Stimulated activated CD4-positive, alpha-beta T cell treated with anti-CD3 and anti-CD28 coated beads, Interleukin-1b, Interleukin-23, amount 100 ng/mL, for 1 hour (primary cell): ENCODE measurements at places on chromosomes 1 and 21.

DNA sequence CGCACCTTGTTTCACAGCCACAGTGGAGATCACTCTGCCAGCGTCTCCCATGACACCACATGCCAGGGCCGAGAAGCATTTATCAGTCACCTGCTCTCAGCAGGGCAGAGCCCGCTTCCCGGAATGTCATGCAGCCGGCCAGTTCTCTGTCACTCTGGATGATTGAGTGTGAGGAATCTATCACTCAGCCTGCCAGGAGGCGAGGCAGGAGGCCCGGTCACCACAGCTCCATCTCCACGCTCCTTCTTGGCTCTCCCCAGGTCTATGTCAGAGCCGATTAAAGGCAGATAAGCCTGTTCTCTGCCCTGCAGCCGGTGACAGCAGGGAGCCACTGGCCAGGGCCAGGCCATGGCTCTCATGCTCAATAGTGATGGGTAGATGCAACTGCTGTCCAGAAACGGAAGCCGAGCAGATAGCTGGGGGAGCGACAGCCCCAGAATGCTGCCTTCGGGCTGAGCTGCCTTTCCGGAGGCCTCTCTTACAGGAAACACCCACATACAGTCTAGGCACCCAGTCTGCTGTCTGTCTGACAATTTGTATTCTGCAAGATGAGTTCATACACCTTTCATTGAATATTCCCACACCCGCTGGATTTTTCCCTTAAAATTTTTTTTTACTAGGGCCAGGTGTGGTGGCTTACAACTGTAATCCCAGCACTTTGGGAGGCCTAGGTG, 64.1 kb downstream of the ACTL8 start:
- no peak for DNase-seq

GRCh38 chr1:25516686-25517085, 26.7 kb upstream of the LDLRAP1 start:
- DNase-seq: no peak

GRCh38 chr21:34730756-34731445, 62.1 kb downstream of the CLIC6 start:
- DNase-seq: no peak

GRCh38 chr1:35692317-35692716, 26.4 kb downstream of the C1orf216 start:
- no peak for DNase-seq

- DNase-seq: no peak
These were observed 17.1 kb downstream of the MTOR start for GRCh38 chr1:11245248-11245647.

- no peak for DNase-seq
These were observed 16.9 kb upstream of the THRAP3 start for GRCh38 chr1:36207339-36207738.

DNA sequence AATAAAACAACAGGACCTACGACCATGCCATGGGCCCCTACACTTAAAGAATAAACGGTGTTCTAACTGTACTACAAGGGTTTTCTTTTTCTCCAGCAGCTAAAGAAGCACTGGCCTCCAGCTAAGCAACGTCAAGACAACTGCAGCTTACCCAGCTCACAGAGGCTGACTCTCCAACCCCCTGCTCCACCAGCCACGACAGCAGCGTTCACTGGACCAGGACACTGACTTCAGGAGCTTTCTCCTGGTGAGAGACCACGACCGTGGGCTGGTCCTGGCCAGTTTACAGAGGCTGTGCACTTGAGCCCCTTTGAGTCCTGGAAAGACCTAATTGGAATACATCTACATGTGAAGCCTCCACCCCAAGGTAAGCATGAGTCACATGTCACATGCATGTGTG, 39.4 kb downstream of the WNT9A start:
- no peak for DNase-seq

DNA sequence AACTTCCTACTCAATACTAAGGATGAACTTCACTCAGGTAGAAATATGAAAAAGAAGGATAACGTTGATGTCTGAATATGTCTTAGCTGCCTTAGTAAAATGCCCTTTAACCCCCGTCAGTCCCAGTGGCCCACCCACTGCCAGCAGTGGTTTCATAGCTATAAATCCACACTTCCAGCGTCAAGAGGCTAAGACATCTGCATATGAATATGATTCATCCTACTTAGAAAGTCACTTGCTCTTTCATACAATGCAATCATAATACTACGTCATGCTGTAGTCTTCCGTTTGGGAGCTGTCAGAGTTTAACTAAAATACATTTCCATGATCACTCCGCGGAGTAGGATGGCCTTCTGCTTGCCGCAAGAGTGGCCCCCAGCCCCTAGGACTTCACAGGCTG, 247.3 kb downstream of the SDCCAG8 start:
- no peak for DNase-seq

GRCh38 chr1:234863551-234863971, 253.6 kb upstream of the IRF2BP2 start:
- DNase-seq: no peak

- no peak for DNase-seq
These were observed 8.6 kb upstream of the SPSB1 start for GRCh38 chr1:9284061-9284460.

GRCh38 chr1:234973426-234974250, 155.0 kb downstream of the TOMM20 start:
- no peak for DNase-seq

- no peak for DNase-seq
These were observed 14.3 kb downstream of the SLC6A9 start for GRCh38 chr1:44016890-44017400.

DNA sequence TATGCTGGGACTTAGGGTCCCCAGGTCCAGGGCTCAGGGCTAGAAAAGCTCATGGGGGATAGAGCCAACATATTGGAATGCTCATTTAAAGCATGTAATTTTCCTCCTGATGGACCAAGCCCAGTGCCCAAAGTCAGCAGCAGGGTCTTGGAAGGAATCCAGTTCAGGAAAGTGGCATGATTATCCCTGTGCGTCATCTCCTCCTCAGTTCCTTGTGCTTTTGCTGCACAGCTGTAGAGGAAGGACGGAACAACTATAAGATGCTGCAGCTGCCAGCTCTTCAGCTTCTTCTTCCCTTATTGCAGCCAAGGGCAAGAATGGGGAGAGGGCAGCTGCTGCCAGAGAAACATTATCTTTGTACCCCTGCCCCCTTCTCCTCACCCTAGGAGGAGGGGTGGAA, 58.4 kb downstream of the OVGP1 start:
- DNase-seq: no peak

- DNase-seq: no peak
These were observed 4.8 kb downstream of the AGO3 start for GRCh38 chr1:35935442-35936388.

DNA sequence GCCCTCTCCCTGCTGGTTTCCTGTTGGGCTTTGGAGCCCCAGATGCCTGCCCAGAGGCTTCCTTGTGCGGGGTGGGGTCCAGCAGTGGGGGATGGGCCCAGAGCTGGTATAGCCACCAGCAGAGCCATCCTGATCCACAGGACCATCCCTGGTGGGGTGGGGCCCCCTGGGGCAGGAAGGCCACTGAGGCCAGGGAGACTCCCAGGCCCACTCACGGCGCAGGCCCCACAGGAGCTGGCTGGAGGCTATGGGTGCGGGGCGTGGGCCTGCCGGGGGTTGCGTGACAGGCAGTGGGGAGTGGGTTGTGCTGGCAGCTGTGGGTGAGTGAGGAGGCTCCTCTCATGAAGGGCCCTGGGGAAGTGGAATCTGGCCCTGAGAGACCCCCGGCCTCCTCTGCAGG, 5.7 kb downstream of the LRRC3 start:
- no peak for DNase-seq

DNA sequence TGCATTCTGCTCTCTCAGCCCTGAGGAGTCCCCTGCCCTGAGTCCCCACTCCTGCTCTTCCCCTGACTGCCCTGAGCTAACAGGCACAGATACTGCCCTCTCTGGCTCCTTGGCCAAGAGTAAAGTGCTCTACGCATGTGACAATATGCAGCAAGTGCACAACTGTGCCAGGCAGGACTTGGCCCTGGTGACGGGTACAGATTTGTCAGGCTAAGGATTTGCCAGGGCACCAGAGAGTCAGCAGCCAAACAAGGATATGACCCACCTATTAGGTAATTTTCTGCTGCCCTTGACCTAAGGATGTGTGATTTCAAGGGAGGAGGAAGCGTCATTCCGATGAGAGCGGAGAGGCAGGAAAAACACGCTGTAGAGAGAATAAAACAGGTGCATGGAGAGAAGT, 339.0 kb downstream of the PTPRU start:
- DNase-seq: no peak

DNA sequence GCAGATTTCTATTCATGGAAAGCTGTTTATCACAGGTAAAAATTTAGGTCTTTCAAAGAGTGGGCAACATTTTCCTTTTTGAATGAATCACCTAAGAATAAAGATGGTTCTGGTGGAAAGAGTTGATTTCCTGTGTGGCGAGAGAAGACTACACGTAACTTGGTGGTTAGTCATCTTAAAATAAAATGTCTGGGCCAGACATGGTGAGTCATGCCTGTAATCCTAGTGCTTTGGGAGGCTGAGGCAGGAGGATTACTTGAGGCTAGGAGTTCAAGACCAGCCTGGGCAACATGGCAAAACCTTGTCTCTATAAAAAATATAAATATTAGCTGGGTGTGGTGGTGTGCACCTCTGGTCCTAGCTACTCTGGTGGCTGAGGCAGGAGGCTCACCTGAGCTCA, 65.7 kb downstream of the DISP1 start:
- DNase-seq: peak; percentile 12

- DNase-seq: no peak
These were observed 53.6 kb downstream of the MAB21L3 start for GRCh38 chr1:116164604-116165368.

GRCh38 chr1:205421798-205422197, at the start of gene LEMD1:
Gene LEMD1 (minus strand): TSS chr1:205422056. CDS start chr1:205420536, 1,520 bp downstream.
- DNase-seq: no peak

GRCh38 chr1:235946571-235946981, 79.9 kb upstream of the LYST start:
- no peak for DNase-seq

GRCh38 chr1:243883551-243883950, 33.5 kb upstream of the AKT3 start:
- no peak for DNase-seq

DNA sequence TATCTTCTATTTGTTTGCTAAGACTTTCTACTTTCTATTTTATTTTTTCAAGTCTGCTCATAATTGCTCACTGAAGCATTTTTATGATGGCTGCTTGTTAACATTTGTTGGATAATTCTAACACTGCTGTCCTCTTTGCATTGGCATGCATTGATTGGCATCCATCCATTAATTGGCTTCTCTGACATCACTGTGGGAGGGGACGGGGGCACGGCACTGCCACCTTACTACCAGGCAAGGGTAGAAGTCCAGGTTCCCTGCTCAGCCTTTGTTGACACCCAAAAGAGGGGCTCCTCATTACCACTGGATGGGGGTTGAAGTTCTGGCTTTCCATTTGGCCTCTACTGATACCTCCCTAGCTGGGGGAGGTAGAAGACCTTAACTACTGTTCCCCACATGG, 11.5 kb upstream of the ABCG1 start:
- DNase-seq: no peak

- no peak for DNase-seq
These were observed 44.1 kb upstream of the SIM2 start for GRCh38 chr21:36654796-36655325.

DNA sequence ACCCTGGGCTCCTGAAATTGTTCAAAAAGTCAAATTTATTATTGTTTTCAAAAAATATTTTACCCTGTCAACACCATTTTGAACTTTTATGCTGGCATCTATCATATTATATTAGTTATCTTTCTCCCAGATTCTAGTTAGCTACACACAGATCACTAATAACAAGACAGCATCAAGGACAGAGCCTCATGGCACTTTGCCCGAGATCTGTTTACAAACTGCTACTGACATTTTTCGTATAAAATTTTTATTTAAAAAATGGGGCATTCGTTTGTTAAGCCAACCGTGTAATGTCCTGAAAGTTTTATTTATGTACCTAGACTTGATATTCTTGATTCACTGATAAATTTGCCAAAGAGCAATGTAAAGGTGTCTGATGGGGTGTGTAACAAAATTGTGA, 78.1 kb downstream of the PLPPR5 start:
- no peak for DNase-seq

DNA sequence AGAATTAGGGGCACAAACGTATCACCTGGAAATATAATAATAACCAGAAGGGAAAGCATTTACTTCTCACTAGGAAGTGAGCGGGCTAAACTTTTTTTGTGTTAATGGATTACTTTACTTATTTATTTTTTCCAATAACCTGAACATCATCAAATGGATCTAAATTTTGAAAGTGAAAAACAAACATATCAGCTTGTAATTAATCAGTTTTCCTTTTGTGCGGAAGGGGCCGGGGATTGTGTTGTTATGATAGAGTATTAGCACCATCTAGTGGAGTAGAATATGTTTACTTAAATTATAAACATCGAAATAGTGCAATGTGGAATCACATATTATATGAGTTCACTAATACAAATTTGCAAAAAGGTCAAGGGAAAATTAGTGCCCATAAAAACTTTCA, 9.0 kb downstream of the CFH start:
- DNase-seq: no peak

GRCh38 chr1:224114787-224115175, 870 bp downstream of the FBXO28 start:
- DNase-seq: no peak

DNA sequence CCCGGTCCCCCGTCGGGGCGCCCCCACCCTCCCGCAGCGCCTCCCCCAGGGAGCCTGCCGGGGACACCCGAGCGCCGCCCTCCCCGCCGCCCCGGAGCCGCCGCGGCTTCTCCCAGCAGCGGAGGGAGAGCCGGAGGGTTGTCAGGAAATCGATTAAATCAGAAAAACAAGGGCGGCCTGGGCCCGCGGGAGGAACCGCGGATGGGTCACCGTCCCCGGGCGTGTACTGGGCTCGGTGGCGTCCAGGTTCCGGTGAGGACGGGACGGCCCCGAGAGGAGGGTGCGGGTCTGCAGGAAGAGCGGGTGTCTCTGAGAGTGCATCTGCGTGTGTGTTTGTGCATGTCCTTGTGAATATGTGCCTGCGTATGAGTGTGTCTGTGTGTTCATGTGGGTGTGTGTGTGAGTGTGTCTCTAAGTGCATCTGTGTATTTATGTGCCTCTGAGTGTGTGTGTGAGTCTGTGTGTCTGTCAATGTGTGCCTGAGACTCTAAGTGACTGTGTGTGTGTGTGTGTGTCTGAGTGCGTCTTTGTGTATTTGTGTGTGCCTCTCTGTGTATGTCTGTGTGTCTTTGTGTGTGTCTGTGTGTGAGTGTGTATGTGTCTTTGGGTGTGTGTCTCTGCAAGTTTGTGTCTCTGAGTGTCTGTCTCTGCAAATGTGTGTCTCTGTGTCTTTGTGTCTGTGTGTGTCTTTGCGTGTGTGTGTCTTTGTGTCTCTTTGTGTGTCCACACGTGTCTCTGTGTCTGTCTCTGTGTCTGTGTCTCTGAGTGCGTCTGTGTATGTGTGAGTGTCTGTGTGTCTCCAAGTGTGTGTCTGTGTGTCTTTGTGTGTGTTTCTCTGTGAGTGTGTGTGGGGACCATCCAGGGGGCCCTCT, 1.1 kb downstream of the SPSB1 start:
- no peak for DNase-seq

- no peak for DNase-seq
These were observed 59.1 kb upstream of the SIM2 start for GRCh38 chr21:36639769-36640168.

- DNase-seq: no peak
These were observed 142.0 kb downstream of the FOXD2 start for GRCh38 chr1:47579809-47580208.
